ENCODE measurements at places on chromosomes 12 and 14.

GRCh38 chr12:51926718-51927117 is 19.4 kb downstream of the ACVRL1 start:
- no peak for DNase-seq

- DNase-seq, result no peak
Observed at GRCh38 chr14:24092505-24093206, 1.5 kb upstream of the PCK2 start.

GRCh38 chr12:76766161-76766560 is 2.2 kb downstream of the ZDHHC17 start:
- no peak for DNase-seq

DNA sequence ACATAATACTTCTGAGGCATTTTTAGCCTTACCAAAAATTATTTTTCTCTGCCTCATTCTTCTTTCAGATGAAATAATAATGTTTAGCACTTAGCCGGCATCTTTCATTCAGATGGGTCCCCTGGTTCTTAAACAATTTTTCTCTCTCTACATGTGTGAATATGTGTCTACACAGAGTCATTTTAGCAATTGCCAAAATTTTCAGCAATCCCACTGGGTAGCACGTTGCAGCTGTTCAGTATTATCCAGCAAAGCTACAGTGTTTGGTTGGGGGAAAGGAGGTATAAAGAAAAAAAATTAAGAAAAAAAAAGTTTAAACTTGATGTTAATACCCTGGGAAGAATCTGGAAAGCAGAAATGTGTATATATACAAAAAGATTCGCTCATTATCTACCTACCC is 160.5 kb upstream of the TRHDE start:
- DNase-seq, result no peak

Data from NCI-H1105 treated with DMSO at 0.1 percent for 48 hours (cell line).